ENCODE measurements at places on chromosomes 3 and 15. TPM values are rescaled to one million over a fixed set of nuclear protein-coding genes. Genes with fewer than 3 reads are reported as not detected.

GRCh38 chr3:61617041-61617440 is 55.7 kb downstream of the PTPRG start:
- no peak for DNase-seq

DNA sequence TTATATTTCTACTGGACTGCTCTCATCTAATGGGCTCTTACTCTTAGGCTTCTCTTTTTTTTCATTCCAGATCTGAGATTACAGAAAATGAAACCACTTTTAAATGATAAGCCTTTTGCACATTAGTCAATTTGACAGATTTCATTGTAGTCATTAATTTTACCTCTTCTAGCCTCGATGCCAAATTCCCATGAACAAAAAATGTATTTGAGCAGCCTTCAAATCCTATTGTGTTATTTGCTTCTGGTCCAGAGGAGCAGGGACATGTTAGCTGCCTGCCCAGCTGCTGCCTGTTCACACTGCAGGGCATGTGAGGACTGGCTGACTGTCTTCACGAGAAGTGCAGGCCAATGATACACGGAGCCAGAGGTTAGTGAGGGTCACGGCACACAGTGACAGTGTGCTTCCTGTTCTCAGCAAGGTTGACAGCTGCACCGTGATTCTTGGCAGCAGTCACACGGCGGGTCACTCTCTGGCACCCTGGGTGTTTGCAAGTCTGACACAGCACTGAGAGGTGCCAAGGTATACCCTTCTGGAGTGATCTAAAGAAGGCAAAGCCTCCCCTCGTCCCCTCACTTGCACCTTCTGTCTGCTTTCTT is 40.8 kb downstream of the KAT2B start:
- peak; percentile 96 for DNase-seq

Gene RMDN3
- 47.3 TPM for total RNA-seq

Gene CNTN3
- total RNA-seq = 5.7 TPM

DNA sequence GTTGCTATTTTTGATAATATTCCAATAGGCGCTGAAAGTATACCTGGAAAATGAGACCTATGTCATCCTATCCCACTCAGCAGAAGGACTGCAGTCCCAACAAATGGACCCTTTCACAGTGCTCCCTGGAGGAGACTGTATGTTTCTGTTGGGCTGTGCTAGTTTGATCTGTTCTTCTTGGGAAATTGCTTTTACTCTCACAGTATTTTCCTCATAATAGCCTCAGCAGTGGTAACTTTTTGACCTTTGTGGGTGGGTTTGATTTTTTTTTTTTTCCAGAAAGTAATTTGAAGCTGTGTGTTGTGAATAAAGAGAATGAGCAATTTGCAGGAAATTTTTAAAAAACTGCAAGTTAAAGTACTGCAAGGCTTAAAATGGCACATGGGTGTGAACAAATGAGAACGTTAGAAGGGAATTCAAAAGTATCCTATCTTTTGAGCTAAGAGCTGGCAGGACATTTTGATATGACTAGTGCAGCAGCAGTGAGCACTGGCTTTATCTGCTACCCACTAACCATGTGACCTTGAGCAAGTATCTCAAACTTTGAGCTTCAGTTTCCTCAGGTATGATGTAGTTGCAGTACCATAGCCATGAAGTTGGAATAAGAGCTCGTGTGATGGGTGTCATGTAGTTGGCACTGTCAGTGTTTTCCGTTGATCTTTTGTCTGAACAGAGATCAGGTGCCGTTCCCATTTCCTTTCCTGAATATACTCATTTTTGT is 118.4 kb downstream of the ATG7 start:
- no peak for DNase-seq

Gene FGD5
- total RNA-seq = 4.2 TPM

Gene CYP8B1
- 425 TPM for total RNA-seq

DNA sequence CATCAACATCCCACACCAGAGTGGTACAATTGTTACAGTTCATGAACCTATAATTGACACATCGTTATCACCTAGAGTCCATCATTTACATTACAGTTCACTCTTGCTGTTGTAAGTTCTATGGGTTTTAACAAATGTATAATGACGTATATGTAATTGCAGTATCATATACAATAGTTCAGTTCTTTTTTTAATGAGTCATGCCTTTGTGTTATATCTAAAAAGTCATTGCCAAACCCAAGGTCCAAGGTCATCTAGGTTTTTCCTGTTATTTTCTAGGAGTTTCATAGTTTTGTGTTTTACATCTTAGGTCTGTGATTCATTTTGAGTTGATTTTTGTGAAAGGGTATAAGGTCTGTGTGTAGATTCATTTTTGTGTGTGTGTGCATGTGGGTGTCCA is 160.9 kb upstream of the GALNT15 start:
- DNase-seq = no peak

All from left lobe of liver (tissue), 2 donors.